ENCODE measurements at places on chromosomes 2 and 18.

DNA sequence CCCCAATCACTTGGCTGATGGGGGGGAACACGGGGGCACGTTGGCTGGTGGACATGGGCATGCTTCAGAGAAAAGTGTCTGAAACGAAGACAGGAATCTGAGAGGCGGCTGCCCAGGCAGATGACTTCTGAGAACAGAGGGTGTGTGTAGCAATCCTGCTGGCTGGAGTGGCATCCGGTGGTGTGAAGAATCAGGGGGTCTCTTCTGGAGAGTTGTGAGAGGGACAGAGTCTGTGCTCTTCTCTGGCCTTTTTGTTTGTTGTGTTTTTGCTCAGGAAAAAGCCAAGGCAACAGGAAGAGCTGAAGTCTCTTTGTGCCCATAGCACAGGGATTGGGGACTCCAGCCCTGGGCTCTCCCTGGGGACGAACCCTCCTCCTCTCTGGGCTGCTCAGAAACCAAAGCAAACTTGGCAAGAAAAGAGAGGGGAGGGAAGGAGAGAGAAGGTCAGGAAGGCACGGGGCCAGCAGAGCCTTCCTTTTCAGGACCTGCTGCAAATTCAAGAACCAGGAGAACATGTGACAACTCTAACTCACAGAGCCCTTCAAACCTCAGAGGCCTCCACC is 97.0 kb upstream of the SMAD2 start:
- H3K27me3 ChIP-seq = peaks cover 1% of the 10 kb centered on the region
- no peak for DNase-seq
- H3K36me3 ChIP-seq = no peaks in the 10 kb centered on the region
- no peak overlapping the region for H3K27ac ChIP-seq

DNA sequence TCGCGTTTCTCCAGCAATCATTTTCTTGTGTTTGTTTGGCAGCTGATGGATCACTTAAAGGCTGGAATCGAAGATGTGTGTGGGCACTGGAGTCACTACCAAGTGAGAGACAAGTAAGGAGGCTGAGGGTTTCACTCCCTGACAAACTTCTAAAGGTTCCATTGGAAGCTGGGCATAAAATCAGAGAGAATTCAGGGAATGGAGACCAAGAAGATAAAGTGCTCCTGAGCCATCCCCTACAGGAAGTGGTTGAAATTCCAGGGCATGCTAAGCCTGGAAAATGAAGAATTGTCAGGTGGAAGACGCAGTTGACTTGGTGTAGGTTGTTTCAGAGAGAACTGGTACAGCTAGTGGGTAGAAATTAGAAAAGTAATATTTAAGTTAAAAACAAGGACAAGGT is 39.1 kb downstream of the SLC9A4 start:
- H3K36me3 ChIP-seq = no peaks in the 10 kb centered on the region
- H3K27me3 ChIP-seq = no peaks in the 10 kb centered on the region
- DNase-seq = no peak

GRCh38 chr2:29614295-29614830 is 307.0 kb downstream of the ALK start:
- H3K36me3 ChIP-seq = no peaks in the 10 kb centered on the region
- no peak overlapping the region for H3K27ac ChIP-seq
- H3K4me1 ChIP-seq = no peaks in the 10 kb centered on the region
- no peak for DNase-seq

DNA sequence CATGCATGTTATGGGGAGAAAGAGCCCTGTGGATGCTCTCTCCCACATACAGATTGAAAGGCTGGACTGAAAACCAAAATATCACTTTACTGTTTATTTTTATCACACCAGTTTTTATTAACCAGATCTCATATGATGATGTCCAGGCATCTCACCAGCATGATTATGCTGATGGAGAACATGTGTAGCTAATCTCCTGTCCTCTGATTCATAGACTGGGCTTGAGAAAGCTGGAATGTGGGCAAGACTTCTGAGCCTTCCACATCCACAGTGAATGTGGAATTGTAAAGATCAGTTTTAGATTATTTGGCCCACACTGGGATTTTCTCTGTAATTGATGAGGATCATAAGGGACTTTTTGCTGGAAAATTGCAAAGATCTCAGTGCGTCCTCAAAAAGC is 137.9 kb downstream of the ICOS start:
- no peak for DNase-seq
- H3K4me1 ChIP-seq = peaks cover 5% of the 10 kb centered on the region
- H3K27me3 ChIP-seq = no peaks in the 10 kb centered on the region
- H3K36me3 ChIP-seq = peaks cover 4% of the 10 kb centered on the region
- H3K27ac ChIP-seq = no peak overlapping the region

- H3K4me3 ChIP-seq = no peak overlapping the region
- no peak for DNase-seq
- no peak overlapping the region for H3K27ac ChIP-seq
- peaks cover 6% of the 10 kb centered on the region for H3K36me3 ChIP-seq
- H3K4me1 ChIP-seq = no peaks in the 10 kb centered on the region
These were observed 37.3 kb downstream of the USP34 start for GRCh38 chr2:61433606-61434005.

- no peaks in the 10 kb centered on the region for H3K36me3 ChIP-seq
- H3K27ac ChIP-seq = no peak overlapping the region
- no peak for DNase-seq
- no peak overlapping the region for H3K4me3 ChIP-seq
These were observed 1491.2 kb downstream of the LRP1B start for GRCh38 chr2:140639628-140640027.

- no peak overlapping the region for H3K27ac ChIP-seq
- peaks cover 8% of the 10 kb centered on the region for H3K4me1 ChIP-seq
These were observed 13.7 kb downstream of the INO80C start for GRCh38 chr18:35484034-35484433.

DNA sequence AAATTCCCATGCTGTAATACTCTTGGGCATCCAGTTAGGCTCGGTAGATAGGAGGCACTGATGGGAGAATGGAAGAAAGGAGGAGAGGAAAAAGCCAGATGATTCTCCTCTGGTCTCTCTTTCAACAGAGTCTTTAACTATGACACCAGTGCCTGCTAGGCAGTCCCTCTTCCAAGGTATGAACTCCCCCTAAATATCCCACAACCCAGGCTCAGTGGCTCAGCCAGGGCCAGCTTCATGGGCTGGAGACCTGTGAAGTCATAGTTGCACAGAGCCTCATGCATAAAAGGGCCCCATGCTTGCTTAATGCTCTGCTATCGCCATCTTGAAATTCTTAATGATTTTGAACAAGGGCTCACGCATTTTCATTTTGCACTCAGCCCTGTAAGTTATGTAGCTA is 869.2 kb upstream of the GCFC2 start:
- no peaks in the 10 kb centered on the region for H3K36me3 ChIP-seq
- peaks cover 4% of the 10 kb centered on the region for H3K27me3 ChIP-seq
- no peak for DNase-seq
- no peak overlapping the region for H3K27ac ChIP-seq
- H3K4me3 ChIP-seq = no peak overlapping the region

Measured in glutamatergic neuron (in vitro differentiated cells).